ENCODE measurements at places on chromosomes 12 and 14.

DNA sequence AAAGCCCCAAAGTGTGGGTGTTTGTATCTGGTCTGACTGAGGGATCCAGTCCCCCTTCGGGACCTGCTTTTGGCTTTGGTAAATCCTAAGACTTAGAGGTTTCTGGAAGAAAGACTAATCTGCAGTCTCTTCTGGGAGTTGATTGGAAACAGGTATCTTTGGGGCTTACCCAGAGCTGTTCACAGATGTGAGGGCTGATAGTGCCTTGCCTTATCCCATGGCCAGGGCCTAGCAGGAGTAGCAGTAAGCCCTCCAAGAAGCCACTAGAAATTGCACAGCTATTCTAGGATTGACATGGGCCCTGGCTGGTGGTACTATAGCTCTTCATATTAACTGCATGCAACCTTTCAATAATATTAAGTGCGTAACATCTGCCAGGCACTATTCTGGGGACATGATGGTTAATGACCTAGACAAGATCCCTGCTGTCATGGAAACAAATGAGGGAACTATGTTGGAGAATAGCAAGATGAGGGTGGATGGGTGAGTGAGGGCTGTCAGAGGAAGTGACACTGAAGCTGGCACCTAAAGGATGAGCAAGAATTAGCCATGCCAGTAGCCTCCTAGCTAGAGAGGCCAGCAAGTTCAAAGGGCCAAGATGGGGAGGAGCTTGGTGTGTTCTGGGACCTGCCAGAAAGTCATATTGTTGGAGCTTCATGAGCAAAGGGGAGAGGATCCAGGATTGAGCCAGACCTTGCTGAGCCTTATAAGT lies 71.7 kb downstream of the CRADD start:
- DNase-seq: no peak

DNA sequence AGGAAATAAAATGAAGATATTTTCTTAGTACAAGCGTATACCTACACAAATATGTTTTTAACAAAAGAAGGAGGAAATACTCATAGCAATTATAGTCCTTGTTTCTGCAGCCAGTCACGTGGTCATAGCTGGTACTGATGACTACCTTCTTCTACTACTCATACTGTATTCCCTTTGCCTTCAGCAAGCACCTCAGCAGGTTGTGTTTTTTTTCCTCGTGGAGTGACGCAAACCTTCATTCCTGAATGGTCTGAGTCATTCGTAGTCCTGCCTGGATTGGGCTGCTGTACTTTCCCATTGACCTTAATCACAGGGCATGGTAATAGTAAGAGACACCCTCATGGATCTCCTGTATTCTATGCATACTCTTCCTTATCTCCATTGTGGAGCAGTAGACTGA lies 25.7 kb upstream of the SLC16A7 start:
- no peak for DNase-seq

DNA sequence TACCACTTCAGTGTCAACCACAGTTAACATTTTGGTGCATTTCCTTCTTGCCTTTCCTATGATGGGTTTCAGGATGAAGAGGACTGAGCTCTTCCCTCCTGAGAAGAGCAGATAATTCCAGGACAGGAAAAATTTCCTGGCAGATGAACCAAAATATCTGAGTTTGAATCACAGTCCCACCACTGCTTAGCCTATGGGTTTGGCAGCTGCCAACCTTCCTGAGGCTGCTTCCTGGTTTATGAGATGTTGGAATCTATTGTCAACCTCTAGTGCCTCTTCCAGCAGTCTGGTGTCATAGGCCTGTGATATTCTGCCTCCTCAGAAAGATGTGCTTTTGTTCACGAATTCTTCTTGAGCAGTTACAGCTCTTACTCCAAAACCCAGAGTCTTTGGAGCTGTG lies 197.4 kb upstream of the FRMD6 start:
- no peak for DNase-seq

DNA sequence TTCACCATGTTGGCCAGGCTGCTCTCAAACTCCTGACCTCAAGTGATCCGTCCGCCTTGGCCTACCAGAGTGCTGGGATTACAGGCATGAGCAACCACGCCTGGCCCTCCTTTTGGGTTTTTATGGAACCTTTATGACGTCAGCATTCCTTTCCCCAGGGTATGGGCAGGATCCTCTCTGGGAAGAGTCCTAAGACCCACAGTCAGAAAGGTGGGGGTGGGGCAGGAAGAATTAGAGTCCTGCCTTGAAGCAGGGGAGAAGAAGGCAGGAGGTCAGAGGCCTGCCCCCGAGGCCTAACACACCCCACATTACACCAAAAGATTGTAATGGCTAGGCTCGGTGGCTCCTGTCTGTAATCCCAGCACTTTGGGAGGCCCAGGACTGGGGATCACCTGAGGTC lies 30.8 kb upstream of the CDK17 start:
- DNase-seq: no peak

DNA sequence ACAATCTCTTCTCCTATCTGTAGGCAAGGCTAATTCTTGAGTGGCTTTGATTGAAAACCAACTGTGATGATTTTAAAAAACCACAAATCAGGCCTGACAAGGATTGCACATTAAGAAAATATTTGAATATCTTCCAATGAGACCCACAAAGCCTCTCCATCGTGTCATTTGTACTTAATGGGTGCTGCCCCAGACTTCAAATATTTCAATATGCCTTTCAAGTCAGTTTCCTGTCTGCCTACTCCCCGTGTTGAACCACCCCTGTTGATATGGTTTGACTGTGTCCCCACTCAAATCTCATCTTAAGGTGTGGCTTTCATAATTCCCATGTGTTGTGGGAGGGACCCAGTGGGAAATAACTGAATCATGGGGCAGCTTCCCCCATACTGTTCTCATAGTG lies 159.7 kb upstream of the EGLN3 start:
- DNase-seq: no peak

DNA sequence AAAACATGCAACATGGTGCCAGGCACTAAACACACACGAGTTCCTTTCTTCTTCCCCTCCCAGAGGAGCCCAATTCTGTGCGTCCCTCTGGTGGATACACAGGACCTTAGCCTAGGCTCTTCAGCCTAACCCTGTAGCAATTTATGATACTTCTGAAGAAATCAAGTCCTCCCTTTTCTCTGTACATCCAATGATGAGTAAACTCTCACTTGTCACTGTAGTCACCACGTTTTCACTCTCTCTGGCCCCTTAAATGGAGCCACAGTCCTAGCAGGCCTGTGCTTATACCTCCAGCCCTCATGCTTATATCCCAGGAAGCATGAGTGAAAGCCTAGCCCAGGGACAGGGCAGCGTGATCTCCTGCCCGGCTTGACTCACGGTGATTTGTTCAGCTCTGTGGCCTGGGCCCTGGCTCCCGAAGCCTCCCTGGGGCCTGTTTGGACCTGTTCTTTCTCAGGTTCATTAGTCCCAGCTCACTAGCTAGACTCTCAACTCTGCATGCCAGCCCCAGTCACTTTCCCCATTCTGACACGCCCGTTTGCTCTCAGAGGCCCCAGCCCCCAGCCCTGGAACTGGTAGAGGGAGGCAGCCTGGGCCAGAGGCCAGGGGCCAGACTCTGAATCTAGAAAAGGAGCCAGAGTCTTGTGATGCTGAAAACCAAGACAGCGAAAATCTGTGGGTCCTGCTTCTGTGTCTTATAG lies 24.1 kb upstream of the PLEKHG3 start:
- DNase-seq: no peak

DNA sequence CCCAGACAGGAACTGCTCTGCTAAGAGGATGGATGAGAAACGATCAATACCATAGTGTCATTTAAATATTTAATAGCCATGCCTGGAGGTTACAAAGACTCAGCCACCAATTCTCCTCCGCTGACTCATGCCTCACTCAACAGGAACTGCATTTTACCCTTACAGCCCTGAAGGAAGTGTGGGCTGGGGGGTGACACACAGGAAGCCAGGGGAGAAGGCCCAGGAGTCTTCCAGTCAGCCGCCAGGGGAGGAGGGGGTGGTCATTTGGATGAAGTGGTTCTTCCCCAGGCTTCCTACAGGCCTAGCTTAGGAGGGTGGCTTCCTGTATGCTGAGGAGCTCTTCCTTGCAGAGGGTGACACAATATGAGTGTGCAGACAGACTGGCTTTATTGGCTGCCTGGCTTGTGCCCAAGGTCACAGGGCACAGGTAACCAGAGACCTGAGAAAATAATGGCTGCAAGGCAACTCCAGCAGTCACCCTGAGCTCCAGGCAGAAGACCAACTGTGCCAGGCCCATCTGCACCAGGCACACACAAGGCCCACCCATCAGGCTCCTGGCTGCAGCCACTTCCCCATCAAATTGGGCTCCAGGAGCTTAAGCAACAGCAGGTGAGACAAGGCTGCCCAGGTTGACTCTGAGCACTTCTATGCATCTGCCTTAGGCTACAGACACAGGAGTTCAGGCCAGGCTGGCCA lies 30.6 kb upstream of the RPLP0 start:
- DNase-seq: peak; percentile 85

- no peak for DNase-seq
These were observed 124.0 kb downstream of the PDE3A start for GRCh38 chr12:20492251-20492760.

DNA sequence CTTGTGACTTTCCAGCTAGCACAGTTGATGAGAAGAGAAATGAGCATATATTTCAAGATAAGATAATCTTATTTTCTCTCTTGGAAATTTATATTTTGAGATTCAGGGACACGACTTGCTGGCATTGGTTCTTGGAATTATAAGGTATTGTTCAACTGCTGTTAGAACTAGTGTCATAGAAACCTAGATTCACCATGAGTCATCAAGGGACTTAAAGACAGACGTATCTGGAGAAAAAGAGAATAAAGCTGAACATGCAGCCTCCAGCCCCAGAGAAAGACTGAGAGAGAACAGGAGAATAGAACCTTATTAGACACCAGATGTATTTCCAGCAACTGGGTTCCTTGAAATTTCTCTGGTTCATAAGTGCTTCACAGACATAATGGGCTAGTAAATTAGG lies 194.4 kb upstream of the PPFIA2 start:
- DNase-seq: no peak

- DNase-seq: no peak
These were observed 24.0 kb upstream of the GSG1 start for GRCh38 chr12:13127444-13127843.

GRCh38 chr14:45721472-45721871 lies 468.5 kb upstream of the MIS18BP1 start:
- no peak for DNase-seq
